ENCODE measurements at places on chromosomes 4 and X. TPM values are rescaled to one million over a fixed set of nuclear protein-coding genes. Genes with fewer than 3 reads are reported as not detected.
A peak's percentile ranks its signal among the peaks of the same experiment; 100 is the strongest.

DNA sequence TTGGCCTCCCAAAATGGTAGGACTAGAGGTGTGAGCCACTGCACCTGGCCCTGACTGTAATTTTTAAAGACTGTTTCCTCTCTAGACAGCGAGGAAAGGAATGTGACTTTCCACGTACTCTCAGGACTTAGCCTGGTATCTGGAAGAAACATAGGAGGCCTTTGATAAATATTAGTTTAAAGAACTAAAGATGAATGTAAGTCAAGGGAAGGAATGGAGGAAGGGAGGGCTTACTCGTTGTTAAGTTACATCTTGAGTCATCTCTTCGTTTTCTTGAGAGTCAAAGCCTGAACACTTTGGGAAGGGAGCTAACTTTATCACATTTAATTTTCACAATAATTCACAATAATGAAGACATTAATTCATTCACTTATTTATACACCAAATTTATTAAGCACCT lies 7.2 kb upstream of the LNX1 start:
- DNase-seq = no peak

- DNase-seq = no peak
Measured at GRCh38 chrX:41779030-41779564, 55.1 kb downstream of the GPR82 start.

- DNase-seq = no peak
Measured at GRCh38 chr4:24210332-24210902, 320.6 kb upstream of the PPARGC1A start.

DNA sequence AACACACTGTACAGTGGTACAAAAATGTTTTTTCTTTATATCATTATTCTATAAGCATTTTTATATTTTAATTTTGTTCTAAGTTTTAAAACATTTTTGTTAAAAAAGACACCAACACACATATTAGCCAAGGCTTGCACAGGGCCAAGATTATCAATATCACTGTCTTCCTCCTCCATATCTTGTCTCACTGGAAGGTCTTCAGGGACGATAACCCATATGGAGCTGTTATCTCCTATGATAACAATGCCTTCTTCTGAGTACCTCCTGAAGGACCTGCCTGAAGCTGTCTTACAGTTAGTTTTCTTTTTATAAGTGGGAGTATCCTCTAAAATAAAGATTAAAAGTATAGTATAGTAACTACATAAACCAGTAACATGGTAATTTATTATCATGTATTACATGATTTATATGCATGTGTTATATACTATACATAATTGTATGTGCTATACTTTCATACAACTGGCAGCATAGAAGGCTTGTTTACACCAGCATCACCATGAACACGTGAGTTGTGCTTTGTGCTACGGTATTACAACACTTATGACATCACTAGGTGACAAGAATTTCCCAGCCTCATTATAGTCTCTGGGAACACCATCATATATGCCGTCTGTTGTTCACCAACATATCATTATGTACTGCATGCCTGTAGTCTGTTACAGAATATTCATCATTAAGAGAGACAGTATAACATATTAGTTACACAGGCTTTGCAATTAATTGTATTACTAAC lies 90.7 kb downstream of the WDFY3 start:
- DNase-seq = no peak

Gene AR
- total RNA-seq = not detected

DNA sequence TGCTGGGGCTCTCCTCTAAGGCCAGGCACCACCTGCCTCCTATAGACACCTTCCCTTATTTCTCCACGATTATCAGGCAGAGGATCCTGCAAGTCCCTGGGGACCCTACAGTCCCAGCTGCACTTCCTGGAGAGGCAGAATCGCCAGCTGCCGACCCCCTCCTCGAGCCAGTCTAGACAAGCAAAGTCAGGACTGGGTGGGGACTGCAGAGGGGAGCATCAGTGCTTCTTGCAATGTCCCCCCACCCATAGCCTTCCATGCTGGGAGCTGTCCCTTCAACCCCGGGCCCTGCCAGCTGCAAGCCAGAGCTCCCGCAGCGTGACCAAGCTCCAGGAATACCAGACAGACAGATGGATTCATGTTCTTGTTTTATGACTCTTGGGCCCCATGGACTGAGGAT lies 1.4 kb upstream of the CRMP1 start:
- DNase-seq = no peak

Gene TMSB15C
- total RNA-seq = 9.0 TPM

Gene CHRDL1
- not detected for total RNA-seq

GRCh38 chrX:68827848-68828624 lies 785 bp upstream of the EFNB1 start:
- peak; percentile 73 for DNase-seq

Gene XK
- total RNA-seq = 0.89 TPM

- DNase-seq = no peak
Measured at GRCh38 chr4:57424232-57424897, 314.2 kb upstream of the IGFBP7 start.

Gene DHRSX
- total RNA-seq = 29.0 TPM

GRCh38 chr4:110704748-110705439 lies 82.0 kb upstream of the PITX2 start:
- DNase-seq = peak; percentile 87

DNA sequence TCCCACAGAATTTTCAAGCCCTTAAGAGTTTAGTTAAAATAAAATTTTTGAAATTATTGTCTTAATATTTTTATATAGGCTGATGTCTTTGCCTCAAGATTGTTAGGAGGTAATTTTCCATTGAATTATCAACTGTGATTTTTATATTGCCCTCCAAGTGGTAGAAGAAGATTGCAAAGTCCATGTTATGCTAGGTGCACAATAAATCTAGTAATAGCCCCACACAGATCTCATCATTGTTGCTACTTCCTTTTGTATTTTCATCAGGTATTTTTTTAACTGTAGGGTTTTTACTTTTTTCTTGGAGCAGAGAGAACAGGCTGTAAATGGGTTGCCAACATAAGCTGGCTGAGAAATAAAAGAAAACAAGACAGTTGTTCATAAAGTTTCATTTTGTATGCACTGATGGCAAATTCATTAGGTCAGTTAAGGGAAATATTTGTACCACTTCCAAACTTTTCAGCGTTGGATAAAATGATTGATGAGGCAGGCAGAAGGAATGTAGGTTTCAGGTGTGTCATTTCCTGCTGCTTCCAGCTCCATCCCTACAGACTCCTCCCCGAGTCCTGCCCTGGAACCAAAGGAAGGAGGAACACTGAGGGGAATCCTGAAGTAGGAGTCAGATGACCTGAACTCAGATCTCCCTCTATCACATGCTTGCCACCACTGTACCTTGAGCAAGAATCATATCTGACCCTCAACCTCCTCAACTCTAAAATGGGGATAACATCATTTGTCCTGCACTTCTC lies 105.5 kb downstream of the PRRG1 start:
- DNase-seq = no peak

GRCh38 chr4:85744950-85745349 lies 270.0 kb downstream of the ARHGAP24 start:
- no peak for DNase-seq

- peak; percentile 3 for DNase-seq
Measured at GRCh38 chrX:66408507-66408906, 230.4 kb downstream of the EDA2R start.

Gene RHOXF2B
- not detected for total RNA-seq

DNA sequence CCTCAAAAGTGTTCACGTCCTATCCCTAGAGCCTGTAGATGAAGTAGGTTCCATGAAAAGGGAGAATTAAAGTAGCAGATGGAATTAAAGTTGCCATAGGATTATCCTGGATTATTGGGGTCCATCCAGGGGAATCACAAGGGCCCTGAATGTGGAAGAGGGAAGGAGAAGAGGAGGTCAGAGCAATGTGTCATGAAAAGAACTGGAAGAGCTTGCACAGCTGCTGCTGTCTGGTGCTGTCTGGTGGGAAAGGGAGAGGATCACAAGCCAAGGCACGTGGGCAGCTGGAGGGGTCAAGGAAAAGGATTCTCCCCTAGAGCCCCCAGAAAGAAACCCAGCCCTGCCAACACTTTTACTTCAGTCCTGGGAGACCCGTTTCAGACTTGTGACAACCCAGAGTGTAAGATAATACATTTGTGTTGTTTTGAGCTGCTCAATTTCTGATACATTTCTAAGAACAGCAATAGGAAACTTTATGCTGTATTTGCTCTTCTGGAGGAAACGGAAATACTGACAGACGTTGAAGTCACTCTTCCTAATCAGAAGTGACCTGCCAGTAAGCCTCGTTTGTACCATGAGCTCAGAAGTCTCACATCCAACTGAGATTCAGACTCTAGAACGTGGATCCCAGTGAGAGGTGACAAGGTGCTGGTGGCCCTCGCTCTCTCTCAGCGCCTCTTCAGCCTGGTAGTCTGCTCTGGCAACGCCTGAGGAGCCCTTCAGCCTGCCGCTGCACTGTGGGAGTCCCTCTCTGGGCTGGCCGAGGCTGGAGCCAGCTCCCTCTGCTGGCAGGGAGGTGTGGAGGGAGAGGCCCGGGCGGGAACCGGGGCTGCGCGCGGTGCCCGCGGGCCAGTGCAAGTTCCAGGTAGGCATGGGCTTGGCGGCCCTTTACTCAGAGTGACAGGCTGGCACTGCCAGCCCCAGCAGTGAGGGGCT lies 34.7 kb upstream of the ENPP6 start:
- DNase-seq = no peak

Gene MEPE
- total RNA-seq = not detected

DNA sequence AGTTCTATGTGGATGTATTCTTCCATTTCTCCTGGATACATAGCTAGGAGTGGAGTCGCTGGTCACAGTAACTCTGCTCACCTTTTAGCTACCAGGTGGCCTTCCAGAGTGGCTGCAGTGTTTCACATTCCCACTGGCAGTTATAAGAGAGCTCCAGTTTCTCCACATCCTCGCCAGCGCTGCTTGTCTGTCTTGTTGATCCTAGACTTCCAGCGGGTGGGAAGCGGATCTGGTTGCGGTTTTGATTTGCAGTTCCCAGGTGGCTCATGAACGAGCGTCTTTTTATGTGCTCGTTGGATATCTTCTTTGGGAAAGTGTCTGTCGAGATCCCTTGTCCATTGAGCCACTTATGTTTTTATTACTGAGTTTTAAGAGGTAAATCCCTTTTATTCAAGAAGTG lies 11.6 kb downstream of the TACC3 start:
- DNase-seq = no peak

- DNase-seq = no peak
Measured at GRCh38 chrX:33082371-33082770, 129.0 kb downstream of the DMD start.

DNA sequence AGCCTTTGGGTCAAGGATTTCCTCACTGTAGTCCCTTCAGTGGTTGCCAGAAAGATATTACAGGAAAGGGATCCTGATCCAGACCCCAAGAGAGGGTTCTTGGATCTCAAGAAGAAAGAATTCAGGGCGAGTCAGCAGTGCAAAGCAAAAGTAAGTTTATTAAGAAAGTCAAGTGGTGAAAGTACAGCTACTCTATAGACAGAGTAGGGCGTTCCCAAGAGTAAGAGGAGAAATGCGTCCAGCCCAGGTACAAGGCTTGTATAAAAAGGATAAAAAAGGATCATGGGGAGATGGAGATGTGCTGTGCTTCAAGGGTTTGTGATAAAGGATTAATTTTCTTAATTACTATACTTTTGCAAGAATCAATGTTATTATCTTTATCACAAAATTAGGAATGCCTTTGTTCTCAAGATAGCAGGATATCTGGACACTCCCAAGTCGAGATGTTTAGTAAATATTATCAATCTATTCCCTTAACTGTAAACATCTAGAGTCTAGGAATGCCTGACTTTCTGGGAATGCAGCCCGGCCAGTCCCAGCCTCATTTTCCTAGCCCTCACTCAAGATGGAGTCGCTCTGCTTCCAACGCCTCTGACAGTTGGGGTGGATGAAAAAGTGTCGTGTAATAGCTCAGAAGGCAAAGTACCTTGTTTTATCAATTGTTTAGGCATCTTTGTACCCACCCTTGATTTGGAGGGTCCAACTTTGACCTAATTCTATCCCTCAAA lies 360.7 kb downstream of the GPM6A start:
- DNase-seq = no peak

- DNase-seq = no peak
Measured at GRCh38 chr4:42501624-42502401, 104.5 kb downstream of the SHISA3 start.

- no peak for DNase-seq
Measured at GRCh38 chr4:8838296-8838960, 33.2 kb downstream of the HMX1 start.

Gene RENBP
- 6.2 TPM for total RNA-seq

Gene HPGD
- total RNA-seq = not detected

Data from OCI-LY7 (cell line).